ENCODE measurements at places on chromosomes 16 and 17.

DNA sequence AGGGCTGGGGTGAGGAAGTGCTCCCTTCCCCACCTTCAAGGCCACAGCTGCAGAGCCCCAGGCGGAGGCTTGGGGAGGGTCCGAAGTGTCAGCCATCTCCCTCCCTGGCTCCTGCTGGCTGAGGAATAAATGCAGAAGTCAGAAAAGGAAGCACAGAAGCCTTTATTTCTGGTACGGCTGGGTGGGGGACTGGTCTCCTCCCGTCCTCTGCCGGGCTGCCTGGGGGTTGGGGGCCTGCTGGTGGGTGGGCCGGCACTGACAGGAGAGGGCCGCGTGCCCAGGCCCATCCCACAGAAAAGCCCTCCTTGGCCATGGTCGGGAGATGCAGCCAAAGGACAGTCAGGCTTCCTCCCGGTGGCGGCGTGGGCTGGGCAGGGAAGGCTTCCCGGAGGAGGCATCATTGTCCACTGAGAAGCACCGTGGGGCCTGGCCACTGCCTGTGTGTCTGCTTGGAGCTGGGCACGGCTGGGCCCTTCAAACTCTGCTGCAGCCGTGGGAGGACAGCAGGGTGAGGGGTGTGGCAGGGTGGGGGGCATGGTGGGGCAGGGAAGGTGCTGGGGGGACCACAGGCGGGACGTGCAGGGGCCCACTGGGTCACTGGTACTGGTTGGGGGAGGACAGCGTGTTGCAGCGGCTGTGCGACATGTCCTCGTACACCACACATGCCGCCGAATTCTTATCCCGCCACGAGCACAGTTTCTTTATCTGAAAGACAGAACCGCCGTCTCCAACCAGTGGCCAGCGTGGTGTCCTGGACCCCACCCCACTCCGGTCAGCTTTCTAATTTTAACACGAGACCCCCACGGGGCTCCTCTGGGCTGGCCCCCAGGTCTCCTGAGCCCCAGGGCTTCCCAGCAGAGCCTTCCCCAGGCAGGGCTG lies 2.4 kb downstream of the CD7 start:
- DNase-seq: no peak

GRCh38 chr16:30904114-30904780 lies 7.8 kb downstream of the CTF1 start:
- no peak for DNase-seq

- no peak for DNase-seq
Observed at GRCh38 chr17:81183316-81183715, 17.3 kb upstream of the AATK start.

DNA sequence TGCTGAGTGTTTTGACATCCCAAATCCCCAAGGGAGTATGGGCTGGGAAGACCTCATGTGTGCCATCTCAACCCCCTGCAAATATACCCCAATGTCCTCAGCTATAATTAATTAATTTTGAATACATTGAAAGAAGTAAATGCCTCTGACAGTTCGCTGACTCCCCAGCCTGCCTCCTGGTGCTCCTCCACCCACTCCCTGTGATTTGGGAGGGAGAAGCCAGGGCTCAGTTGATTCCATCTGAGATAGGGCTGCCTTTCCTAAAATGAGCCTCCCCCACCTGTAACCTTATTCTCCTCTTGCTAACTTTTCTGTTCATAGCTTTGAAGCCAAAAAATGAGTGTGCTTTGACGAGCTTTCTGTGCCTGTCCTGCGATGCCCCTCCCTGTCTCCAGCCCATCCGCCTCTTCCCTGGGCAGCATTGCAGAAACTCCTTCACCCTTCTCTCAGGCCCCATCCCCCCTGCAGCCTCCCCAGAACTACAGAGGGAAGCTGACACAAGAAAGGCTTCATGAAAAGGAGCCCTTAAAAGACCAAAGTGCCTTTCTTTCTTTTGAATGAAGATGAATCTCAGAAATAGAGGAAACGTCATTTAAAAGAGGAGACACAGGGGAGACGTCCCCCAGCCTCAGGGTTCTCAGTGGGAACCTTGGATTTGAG lies 70.3 kb downstream of the HLF start:
- DNase-seq: no peak

DNA sequence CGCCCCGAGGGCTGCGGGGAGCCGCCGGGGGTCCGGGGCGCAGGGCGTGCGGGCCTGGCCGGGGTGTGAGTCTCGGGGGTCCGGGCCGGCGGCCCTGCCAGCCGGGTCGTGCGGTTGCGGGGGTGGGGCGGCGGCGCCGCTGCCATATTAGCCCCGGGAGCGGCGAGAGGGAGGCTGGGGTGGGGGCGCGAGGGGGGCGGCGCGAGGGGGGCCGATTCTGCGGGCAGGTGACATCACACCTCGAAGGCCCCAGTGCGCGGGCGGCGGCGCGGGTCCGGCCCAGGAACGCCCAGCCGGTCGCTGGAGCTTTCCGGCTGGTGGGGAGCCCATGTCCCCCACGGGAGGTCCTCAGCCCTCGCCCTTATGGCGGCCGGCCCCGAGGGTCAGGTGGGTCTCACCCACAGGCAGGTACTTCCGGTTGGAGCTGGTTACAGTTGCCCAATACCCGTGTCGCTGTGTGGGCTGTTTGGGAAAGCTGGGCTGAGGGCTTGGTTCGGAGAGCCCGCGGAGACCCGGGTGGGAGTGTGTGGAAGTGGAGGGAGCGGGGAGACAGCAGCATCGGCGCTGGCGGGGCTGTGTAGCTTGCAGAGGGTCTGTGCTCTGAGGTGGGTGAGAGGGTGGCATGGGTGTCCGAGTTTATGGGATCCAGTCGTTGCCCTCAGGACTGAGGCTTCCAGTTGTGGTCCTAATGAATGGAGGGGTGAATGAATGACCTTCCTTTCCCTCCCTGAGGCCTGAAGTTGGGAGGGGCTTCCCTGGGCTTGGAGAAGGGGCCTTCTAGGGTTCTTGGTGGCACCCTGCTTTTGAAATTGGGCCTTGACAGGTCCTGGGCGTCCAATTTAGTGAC lies 804 bp downstream of the ATP6V0C start:
- peak; percentile 62 for DNase-seq

DNA sequence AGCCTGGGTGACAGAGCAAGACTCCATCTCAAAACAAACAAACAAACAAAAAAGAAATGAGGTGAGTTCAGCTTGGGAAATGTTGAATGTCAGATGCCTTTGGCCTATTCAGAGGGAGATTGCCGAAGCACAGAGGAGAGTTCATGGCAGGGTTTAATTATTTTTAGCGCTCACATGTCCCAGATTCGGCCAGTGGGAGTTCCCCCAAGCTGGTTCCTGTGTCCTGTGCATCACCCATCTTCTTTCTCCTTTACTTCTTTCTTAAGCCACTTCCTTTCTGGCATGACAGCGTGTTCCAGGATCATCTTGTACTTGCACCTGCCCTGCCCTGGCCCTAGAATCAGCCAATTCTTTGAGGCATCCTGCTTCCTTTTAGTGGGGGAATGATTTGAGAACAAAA lies 9.2 kb downstream of the MPV17L start:
- no peak for DNase-seq

DNA sequence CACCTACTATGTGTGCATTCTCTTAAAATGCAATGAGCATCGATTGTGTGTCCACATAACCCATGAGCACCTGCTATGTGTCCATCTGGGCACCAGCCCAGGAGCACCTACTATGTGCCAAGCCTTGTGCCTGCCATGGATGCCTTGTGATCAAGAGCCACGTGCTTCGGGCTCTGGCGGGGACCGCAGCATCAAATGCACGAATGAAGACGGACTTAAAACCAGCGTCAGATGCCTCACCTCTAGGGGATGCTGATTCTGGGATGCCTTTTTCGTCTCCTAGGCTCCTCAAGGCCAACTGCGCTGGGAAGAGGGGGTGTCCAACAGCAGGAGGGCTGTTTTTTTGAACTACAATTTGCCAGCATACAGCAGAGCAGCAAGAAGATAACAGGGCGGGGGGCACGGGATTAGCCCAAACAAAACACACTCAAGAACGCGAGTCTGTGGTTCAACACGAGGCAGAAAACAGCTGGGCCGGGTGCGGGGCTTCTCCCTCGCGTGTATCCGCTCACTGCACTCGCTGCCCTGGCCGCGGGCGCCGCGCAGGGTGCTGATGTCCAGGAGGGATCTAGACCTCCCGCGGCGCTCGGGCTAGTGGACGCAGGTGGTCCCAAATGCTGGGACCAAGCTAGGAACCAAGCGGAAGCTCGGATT lies 1.2 kb upstream of the GLIS2 start:
- no peak for DNase-seq

GRCh38 chr17:77188084-77189066 lies 47.6 kb downstream of the SEC14L1 start:
- no peak for DNase-seq

DNA sequence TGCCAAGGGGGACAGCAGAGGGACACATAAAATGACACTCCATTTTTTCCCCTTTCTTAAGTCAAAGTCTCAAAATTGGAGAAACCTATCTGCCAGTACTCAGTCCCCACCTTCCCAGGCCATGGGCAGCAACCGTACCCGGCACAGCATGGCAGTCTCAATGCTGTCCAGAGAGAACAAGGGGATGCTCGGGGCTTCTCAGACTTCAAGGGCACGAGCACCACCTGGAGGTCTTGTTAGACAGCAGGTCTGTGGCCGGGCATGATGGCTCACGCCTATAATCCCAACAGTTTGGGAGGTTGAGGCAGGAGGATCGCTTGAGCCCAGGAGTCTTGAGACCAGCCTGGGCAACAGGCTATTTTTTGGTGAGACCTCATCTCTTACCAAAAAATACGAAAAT lies 3.2 kb downstream of the DNAH17 start:
- no peak for DNase-seq

DNA sequence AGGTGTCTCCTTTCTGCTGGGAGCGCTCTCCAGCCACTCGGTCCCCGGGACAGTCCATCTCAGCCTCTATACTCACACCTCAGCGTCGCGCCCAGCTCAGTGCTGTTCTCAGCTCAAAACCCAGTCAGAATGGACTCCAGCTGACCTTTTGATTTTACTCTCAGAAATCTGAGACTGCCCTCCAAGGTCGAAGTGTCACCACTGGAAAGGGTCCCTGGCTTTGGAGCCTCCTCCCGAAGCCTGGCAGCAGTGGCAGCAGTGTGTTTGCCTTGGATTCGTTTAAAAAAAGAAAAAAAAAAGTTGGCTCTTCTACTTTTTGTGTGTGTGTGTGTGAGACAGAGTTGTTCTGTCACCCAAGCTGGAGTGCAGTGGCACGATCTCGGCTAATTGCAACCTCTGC lies 10.4 kb downstream of the KLHL36 start:
- DNase-seq: no peak

- DNase-seq: peak; percentile 71
Observed at GRCh38 chr17:61410141-61411010, 10.7 kb downstream of the TBX2 start.

DNA sequence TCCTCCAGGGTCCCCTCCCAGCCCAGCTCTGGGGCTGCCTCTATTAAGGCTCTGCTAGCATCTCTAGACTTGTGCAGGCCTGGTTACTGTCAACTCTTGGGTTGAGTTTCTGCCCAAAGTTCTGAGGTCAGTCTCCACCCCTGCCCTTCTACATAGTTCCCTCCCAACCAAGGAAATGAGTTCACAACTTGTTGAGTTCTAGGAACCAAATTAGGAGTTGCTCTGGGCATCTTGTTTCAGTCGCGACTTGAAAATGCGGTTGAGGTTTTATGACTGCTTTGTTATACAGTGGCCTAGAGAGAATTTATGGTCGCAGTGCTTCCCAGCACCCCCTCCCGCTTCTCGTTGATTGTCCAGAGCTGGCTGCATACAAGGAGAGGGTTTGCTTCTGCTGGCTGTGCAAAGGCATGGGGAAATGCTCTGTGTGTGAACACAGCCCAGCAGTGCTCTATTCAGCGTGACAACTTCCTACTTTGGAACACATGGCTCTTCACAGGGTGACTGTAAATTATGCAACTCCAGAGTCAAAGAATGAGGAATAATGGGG lies 20.2 kb downstream of the GNAO1 start:
- DNase-seq: no peak

GRCh38 chr16:89407282-89407924 lies 83.0 kb downstream of the ANKRD11 start:
- DNase-seq: no peak

DNA sequence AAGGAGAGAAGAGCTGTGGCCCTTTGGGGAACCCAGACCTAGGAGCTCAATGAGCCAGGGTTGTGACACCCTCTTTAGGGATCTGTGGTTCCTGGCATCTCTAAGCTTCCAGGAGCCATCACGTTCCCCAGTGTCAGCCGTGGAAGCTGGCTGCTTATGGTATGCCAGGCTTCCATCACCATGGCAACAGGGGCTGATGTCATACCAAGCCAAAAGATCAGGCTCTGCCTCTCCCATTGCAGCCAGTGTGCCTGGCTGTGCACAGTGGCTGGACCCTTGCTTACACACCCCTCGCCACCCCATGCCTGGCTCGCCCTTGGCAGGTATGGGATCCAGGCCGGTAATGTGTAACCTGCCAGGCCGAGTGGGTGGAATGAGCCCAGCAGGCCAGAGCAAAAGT lies 91.1 kb downstream of the SSH2 start:
- DNase-seq: no peak

DNA sequence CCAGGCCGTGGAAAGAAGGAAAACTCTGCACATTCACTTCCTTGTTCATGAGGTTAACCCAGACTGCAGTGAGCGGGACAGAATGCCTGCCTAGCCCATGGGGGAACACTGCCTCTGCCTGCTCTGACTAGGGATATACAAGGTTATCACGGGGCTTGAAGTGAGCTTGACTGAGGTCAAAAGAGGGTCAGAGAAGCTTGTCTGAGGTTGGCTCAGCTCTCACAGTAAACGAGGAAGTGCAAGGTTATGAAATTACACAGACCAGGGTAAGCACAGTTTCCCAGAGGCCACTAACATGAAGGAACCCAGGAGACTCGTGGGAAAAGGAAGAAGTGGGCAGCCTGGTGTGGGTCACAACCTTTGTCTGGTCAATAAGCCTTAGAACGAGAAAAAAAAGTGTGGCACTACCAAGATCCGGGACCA lies 28.7 kb downstream of the HIC1 start:
- no peak for DNase-seq

DNA sequence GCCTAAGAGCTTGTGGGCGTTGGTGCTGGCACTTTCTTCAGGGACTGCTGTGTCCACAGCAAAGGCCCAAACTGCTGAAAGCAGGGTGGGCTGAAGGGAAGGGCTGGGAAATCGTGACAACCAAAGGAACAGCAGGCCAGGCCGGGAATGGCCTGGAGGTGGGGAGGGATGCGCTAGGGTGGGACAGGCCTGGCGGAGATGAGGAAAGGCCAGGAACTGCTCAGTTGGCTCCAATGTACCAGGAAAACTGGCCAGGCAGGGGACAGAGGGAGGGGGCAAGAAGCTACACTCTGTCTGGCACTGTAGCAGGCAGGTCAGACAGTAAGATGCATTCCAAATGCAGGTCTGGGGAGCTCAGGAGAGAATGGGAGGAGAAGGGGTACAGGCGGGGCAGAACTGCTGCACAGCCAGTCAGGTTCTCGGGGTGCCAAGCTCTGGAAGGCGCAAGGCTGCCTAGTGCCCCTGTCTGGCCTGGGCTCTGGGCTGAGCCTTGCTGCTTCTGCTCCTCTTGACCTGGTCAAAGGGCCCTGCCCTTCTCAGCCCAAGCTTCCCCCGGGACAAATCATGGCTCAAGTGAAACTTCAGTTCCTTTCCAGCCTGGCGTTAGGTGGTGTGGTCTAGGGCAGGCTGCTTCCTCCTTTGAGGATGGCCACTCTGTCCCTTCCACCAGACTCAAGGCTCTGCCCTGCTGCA lies 7.3 kb downstream of the PNMT start:
- no peak for DNase-seq

- DNase-seq: no peak
Observed at GRCh38 chr17:64771980-64772844, 110.1 kb upstream of the SMURF2 start.

- peak; percentile 65 for DNase-seq
Observed at GRCh38 chr17:30808785-30809286, 15.7 kb downstream of the CRLF3 start.

Measured in immature natural killer cell (primary cell).